ENCODE measurements at places on chromosomes 12 and 14.

DNA sequence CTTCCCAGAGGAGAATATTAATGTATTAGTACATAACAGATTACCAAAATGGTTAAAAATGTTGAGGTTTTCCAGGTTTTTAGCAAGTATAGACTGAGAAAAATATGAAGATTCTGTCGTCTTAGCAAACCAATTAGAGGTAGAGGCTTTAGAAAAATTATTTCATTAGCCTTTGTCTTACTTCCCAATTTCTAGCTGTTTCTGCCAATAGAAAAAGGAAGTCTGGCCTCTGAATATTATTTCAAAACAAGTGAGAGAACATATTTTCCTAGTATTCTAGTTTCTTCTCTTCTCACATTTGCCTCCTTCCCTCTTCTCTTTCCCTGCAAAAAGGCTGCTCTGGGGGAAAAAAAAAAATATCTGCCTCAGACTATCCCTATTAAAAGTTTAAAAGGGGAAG, 16.4 kb downstream of the IPO8 start:
- no peak for DNase-seq

DNA sequence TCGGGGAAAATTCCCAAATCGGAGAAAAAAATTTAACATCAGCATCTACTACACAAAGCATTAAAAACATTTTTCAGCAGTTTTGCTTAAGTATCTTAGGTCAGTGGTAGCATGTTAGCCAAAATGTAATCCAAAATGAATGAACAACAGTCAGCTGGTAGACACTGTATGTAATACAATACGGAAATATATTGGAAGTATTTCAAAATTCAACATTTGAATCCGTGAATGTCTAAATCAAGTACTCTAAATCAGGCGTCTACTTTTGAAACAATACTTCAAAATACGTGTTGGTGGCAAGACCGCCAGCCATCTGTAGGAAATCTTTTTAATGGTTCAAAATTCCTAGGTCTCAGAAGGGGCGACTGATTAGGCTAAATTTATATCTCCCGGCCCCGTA, 1.1 kb downstream of the SCAF11 start:
- DNase-seq: no peak

DNA sequence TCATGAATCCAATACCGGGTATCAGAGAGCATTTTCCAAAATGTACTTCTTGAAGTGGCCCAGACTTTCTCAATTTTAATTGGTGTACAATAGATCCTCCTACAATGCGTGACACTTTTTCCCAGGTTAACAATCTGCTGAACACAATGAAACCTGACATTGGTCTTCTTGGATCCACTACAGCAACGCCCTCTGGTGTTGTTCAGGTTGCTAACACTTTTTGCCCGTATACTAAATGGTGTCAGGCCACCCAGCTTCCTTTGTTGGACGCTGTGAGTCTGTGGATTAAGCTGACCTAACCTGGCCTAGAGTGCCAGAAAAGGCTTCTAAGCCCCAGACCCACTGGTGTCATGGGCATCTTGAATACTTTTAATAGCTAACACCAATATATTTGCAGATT, 89.2 kb downstream of the KCNK10 start:
- DNase-seq: peak; percentile 5

- DNase-seq: peak; percentile 89
These were observed 82.8 kb downstream of the BORCS5 start for GRCh38 chr12:12439636-12440035.

DNA sequence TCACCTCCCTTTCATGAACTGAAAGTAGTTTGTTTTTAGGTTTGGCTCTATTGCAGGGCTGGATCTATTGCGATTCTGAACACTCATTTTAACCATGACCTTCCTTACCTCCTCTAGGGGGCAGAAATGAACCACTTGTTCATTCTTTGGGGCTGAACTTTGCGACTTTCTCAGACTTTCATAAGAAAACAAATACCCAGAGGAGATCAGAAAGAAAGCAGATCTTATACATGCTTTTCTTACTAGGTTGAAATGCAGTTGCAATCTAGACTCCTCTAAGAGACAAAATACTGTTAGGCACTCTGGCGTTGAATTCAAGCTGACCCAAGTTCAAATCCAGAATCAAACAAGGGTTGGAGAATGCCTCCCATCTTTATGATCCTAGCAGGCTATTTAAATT, 32.6 kb upstream of the PLEKHG3 start:
- DNase-seq: peak; percentile 19

DNA sequence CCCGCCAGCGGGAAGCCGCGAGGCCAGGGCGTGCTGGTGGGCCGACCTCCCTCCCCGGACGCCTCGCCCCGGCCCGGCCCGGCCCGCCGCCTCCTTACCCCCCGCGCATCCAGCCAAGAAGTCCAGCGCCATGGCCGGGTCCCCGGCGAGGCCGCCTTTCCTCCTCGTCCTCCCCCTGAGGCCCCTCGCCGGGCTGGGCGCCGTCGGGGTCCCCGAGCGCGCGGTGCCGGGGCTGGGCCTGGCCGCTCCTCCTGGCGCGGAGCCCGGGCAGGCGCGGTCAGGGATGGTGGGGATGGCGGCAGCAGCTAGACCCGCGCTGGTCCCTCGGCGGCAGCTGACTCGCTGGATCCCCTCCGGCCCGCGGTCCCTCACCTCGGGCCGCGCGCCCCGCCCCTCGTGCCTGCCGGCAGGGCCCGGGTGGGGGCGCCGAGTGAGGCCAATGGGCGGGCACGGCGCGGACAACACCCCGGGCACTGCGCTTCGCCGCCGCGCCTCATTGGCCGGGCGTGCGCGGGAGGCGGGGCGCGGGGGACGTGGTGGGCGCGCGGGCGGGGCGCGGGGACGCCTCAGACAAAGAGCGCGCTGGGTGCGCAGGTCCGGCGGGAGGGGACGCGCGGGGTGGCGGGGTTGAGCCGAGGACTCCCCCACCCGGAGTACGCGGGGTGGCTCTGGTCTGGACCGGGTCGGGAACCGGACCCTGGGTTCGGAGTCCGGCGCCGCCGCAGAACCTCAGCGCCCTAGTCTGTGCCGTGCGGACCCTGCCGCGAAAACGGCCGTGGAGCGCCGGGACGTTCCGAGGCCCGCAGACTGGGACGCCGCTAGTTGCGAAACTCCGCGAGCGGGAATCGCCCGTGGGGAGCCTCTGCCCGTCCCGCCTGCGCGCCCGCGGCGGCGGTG, at the start of gene SLC25A29:
SLC25A29 (minus strand) TSS at position 344 of the 897 bp plus-strand sequence; CDS start at position 132, 212 bp downstream.
- peak; percentile 90 for DNase-seq

- peak; percentile 25 for DNase-seq
These were observed 157.7 kb downstream of the TTC7B start for GRCh38 chr14:90658541-90658967.

DNA sequence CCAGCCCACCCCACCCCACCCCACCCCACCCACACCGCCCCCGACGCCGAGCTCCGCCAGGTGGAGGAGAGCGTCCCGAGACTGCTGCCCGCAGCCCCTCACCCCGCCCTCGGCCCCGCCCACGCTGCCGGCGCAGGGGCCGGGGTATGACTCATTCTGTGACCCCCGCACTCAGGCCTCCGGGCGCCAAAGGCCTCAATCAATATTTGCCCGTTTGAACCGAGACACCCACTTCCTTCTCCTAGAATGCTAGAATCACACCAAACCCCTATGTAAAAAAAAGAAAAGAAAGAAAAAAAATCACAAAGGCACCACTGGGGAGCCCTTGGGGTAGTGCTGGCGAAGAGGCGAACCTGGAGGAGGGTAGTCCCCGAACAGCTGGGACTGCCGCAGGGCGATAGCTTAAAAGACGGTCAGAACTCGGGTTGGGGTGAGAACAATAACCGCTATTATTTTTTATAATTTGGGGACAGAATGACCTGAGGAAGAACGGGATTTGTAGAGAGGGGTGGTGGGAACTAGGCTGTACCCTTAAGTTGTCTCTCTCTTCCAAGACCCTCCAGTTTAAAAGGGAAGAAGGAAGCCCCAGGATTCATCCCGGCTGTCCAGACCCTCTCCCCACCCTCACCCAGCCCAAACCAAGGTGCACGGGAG, 894 bp downstream of the KRT8 start:
- peak; percentile 60 for DNase-seq

DNA sequence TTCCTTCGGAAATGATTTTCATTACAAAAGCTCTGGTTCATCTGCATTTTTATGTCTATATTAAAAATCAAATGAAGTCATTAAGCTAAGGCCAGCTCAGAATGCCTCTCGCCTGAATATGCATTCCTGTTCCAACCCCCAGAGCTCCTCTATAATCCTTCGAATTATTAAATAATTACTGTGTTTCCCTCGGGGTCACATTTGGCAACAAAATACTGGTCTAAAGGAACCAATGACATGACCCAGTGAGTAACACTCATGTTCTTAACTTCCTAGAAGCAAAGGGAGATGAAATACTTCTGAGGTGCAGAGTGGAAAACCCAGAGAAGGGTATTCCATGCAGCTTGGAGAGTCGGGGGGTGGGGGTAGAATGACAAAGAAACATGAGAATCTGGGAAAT, 68.3 kb downstream of the FOXN3 start:
- no peak for DNase-seq

GRCh38 chr12:111467857-111468241, 62.1 kb downstream of the SH2B3 start:
- no peak for DNase-seq

- no peak for DNase-seq
These were observed 390 bp downstream of the JKAMP start for GRCh38 chr14:59484639-59485175.

- DNase-seq: no peak
These were observed at the start of gene RASSF9 for GRCh38 chr12:85836197-85837090. Gene RASSF9, minus strand, starts transcription at chr12:85836409. Its CDS starts 208 bp downstream, at chr12:85836201.

GRCh38 chr14:80606347-80606772, 335.2 kb downstream of the CEP128 start:
- no peak for DNase-seq

DNA sequence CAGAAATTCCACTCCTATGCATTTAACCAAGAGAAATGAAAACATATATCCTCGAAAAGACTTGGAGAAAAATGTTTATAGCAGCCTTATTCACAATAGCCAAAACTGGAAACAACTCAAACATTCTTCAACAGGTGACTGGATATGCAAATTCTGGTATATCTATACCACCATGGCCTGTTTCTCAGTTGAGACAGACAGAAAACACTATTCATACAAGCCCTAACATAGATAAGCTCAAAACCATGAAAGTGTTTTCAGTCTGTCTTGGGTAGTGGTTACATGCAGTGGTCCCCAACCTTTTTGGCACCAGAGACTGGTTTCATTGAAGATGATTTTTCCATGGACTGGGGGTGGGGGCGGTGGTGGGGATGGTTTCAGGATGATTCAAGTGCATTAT, 83.8 kb downstream of the SRGAP1 start:
- no peak for DNase-seq

DNA sequence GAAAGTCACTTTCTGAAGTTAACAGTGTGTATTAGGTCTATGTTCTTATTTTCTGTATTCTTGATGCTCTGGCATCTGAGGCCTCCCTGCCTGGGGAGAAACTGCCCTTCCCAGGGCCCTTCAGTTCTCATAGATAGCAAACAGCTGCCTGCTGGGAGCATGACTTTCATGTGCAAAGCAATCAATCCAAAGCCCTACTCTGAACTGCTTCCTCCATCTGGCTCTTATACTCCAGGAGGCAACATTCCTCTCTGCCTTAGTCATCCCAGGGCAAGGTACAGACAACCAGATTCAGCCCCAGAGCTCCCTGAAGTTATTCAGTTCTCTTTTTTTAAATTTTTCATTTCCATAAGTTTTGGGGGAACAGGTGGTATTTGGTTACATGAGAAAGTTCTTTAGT, 41.7 kb upstream of the RIN3 start:
- no peak for DNase-seq

- no peak for DNase-seq
These were observed 5.1 kb downstream of the CACNA1C start for GRCh38 chr12:2057795-2058408.

- no peak for DNase-seq
These were observed 171.8 kb downstream of the BTG1 start for GRCh38 chr12:91973813-91974212.

DNA sequence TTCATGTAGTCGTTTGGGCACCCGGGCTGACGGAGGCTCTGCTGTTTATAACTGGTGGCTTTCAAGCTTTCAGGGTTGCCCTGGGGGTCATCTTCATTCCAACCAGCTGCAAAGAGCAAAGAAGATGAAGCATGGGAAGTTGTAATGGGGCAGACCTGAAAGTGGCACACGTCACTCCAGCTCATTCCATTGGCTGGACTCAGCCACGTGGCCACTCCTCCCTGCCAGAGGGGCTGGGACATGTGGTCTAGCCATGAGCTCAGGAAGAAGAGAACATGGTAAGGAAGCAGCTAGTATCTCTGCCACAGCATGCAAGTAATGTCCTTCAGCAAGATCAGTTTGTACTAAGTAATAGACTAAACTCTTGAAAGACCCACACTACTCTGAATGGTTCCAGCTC, 51.7 kb upstream of the FERMT2 start:
- DNase-seq: no peak

GRCh38 chr14:64092338-64092737, 201.8 kb downstream of the ESR2 start:
- DNase-seq: no peak

DNA sequence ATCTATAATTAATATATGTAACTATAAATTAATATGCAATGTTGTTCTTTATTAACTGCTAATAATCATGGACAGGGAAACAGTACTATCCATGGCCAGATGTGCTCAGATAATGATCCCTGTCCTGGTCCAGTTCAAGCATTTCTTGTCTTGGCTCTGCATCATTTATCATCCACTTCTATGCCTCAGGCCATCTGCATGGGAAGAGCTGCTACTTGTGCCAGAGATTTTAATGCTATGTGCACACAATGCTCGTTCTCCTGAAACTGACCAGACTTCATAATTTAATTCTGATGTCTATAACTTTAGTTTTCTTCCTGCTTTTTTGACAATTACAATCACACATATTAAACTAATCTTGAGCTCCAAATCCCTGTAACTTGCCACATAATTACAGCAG, 11.2 kb upstream of the TMX1 start:
- no peak for DNase-seq

GRCh38 chr14:74955229-74956026, at the start of gene PGF:
Gene PGF, minus strand, starts transcription at chr14:74955597. Its CDS starts 355 bp downstream, at chr14:74955242.
- DNase-seq: peak; percentile 38

DNA sequence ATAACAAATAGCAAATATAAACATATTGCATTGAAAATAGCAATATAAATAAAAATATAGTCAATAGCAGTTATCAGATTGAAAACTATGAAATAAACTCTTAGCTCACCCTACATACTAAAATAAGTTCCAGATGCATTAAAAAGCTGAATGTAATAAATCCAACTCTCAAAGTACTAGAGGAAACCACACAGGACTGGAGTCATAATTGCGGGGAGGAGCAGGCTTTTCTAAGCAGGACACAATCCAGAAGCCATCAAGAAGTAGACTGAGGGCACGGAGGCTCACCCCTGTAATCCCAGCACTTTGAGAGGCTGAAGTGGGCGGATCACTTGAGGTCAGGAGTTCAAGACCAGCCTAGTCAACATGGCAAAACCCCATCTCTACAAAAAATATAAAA, 22.2 kb downstream of the GSC start:
- DNase-seq: no peak

- DNase-seq: peak; percentile 23
These were observed 30.8 kb upstream of the RESF1 start for GRCh38 chr12:31928246-31929026.

All from activated T-cell treated with anti-CD3 and anti-CD28 coated beads, Interleukin-2, amount 50 U/mL, for 72 hours (primary cell).